Activated naive CD8-positive, alpha-beta T cell treated with anti-CD3 and anti-CD28 coated beads for 36 hours (primary cell): ENCODE measurements at places on chromosomes 3 and 15.

GRCh38 chr3:164419220-164419619 lies 659.1 kb downstream of the SI start:
- DNase-seq, result no peak

- no peak for DNase-seq
Measured at GRCh38 chr15:90883526-90883975, 753 bp upstream of the FES start.

GRCh38 chr3:128170866-128171516 lies 17.7 kb downstream of the EEFSEC start:
- DNase-seq, result no peak

- DNase-seq, result no peak
Measured at GRCh38 chr3:188108703-188109412, 45.1 kb upstream of the LPP start.

DNA sequence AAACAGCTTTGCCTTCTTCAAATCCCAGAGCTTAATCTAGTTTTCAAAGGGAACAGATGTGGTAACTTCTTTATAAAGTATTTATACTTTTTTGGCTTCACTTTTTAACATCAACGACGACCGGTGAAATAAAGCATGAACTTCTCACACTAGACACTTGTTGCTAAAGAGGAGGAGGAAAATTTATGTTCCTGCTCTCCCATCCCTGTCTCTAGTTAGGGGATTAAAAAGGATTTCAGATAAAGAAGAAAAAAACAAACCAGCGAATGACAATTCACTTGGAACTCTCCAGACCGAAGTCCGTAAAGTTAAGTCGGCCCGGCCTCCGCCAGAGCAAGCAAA lies 672 bp downstream of the NEDD4 start:
- no peak for DNase-seq

DNA sequence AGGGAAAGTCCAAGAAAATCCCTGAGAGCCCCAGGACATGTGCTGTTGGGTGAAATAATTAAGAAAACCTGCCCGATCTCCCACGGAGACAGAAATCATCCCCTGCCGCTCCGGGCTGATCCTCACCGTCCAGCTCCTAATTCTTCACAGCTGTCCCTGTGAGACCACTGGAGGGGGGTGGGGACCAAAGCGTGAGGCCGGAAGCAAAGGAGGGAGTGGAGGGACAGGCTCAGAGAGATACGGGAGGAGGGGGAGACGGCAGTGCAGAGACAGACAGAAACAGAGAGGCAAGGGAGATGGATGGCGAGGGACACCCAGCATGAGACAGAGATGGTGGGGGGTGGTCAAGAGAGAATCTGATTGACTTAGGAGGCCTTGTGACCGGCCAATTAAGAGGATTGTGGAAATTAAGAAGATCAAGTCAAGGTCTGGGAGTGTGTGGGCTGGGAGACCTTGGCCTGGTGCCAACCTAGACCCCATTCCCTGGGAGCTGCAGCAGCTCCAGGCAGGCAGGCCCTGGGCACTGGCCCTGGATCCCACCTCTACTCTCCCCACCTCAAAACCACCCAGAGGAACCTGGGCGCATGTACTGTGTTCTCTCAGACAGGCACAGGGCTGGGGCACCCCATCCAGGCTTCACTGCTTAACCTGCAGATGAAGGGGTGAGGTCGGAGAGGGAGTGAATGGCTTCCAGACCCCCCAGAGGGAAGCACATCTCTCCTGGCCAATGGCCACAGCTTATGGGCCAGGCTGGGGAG lies 113.2 kb upstream of the ALDH1A3 start:
- DNase-seq, result no peak

DNA sequence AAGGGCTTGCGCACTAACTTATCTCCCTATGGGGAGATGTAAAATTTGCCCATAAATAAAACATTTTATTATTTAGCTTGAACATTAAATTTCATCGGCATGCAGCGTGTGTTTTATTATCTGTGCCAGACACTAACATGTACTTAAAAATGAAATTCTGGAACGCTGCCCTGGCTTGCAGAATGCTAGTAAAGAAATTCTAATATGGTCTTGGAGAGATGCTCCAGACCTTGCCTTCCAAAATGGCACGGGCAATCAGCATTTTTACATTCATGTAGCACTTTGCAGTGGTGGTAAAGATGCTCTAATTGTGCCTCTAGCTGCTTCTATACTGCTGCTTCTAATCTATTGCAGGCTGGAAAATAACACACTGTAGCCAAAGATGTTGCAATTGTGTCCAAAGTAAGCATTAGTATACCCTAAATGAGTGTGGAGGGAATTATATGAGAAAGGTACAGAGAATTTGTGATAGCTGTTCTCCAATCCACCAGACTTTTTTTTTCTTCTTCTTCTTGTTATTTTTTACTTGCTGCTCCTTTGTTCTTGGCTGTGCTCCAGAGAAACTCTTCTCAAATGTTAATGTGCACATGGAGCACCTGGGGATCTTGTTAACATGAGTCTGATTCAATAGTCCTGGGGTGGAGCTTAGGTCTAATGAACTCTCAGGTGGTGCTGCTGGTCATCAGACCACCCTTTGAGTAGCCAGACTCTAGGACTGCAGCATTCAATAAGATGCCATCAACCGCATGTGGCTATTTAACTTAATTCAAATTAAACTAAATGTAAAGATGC lies 47.3 kb downstream of the CRABP1 start:
- no peak for DNase-seq

- DNase-seq, result no peak
Measured at GRCh38 chr3:127218454-127218922, 25.6 kb downstream of the PRR23E start.

DNA sequence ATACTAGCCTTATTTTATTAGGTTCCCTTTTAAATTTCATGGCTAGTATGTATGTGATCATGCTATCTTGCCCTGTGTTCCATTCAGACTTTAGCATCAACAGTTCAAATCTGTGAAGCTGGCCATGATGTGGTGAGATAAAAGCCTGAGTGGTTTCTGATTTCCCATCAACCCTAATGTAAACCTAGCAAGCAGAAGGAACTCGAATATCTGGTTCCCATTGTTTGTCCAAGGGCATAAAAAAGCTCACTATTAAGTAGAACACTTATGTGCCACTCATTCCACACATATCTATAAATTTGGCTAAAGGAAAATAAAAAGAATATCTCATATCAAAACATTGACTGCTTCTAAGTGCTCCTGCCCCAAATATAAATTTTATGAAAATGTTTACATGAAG lies 311.7 kb downstream of the CADM2 start:
- no peak for DNase-seq

DNA sequence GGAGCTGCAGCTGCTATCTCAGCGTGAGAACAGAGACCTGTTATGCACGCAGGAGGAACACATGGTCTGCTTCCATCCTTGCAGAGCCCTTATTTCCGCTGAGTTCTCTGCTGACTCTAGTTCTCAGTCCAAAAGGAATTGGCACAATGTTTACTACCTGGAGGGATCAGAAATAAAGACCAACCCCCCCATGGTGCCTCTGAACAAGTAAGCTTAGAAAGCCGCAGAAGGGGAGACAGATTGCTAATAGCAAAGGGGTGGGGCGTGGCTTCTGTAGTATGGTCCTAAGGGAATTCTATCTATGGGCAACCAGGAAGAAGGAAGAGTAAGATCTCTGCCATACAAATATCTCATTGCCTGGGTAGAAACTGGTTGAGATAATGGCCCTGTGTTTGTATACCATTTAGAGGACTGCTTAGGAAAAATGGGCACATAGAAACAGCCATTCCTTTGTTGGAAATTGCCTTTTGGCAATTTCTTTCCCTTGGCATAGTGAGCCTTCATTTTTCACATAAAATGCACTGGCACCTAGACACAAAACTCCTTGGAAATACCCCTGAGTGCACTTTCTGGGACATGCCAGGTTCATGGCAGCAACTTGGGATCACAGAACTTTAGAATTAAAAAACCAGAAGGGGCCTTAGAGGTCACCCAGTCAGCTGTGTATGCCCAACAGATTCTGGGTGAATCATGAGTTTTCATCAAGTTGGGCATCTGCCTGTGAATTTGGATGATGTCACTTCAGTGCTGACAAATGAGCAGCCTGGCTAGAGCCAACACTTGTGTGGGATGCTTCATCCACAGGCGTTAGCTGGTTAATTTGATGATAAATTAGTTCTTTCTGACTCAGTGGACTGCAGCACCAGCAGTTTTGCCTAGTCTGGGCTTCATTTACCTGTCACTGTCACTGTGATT lies 57.4 kb upstream of the STXBP5L start:
- DNase-seq, result no peak

- no peak for DNase-seq
Measured at GRCh38 chr3:10955711-10956453, 36.7 kb upstream of the SLC6A1 start.

- no peak for DNase-seq
Measured at GRCh38 chr3:95588473-95588872, 1225.9 kb upstream of the EPHA6 start.

GRCh38 chr3:112561484-112561733 lies 353 bp downstream of the ATG3 start:
- no peak for DNase-seq

GRCh38 chr15:76150513-76150912 lies 90.7 kb downstream of the TMEM266 start:
- DNase-seq, result peak; percentile 11

DNA sequence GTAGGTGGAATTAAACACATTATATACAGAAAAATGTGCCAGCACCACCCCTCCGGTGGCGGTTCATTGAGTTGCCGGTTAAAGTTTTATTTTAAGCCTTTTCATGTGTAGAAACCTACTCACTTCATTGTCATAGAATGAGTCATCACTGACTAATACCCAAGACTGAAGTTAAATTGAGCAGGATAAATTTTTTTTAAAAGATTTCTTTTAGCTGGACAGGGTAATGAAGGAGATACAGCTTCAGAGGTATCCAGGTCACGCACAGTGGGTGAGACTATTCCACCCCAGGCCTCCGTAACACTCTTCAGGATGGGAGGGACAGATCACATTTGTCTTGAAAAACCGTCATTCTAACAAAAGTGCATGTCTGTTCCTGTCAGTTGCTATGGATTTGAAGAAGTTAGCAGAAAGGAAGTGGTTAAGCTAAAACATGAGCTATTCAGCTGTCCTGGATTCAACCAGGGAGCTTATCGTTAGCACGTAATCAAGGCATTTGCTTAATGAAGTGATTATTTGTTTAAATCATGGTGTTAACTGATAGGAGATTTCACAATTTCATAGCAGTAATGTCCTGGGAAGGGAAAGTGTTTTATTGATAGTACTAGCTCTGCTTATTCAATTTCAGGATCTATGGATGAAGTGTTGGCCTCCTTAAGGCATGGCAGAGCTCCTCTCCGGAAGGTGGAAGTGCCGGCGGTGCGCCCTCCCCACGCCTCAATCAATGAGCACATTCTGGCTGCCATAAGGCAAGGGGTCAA lies 23.4 kb downstream of the WHAMM start:
- DNase-seq, result peak; percentile 41

DNA sequence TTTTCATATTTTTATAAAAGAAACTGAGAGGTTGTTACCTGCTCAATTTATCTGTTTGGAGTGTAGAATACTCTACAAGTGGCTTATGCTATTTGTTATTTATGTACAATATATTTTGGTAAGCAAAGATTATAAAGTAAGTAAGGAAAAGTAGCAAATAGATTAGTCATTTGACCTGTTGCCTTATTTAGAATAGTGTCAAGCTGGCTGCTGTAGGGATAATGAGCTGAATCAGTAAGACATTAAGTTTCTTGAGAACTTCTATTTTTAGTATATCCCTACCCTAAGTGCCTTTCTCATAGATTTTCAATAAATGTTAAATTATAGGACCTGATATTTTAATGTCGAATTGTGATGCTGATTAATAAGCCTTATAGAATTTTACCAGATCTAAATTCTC lies 37.2 kb downstream of the ECT2 start:
- no peak for DNase-seq

- no peak for DNase-seq
Measured at GRCh38 chr3:153963012-153963411, 158.2 kb upstream of the ARHGEF26 start.

DNA sequence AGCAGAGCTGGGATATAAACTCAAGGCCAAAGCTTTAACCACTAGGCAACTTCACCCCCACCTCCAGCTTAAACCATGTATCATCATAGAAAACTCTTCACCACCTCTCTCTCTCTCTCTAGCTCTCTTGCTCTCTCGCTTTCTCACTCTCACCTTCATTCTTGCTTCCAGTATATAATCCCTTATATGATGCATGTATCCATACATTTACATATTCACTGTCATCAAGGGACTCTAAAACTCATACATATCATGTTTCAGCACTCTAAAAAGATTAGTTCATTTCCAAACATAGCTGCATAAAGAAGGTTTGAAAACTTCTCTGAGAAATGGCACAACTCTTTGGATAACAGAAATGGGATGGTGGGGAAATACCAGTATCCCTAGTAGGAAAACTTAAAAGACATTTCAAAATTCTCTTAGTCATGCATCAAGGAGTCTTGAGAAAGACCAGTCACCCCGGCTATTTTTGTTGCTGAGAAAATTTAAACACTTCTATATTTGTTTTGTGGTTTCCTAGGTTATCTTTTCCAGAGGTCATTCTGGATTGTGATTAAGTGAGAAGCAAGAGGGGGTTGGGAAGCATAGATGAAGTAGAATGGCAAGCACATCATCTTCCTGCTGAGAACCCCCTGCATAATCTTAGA lies 447.8 kb upstream of the THBS1 start:
- DNase-seq, result no peak

DNA sequence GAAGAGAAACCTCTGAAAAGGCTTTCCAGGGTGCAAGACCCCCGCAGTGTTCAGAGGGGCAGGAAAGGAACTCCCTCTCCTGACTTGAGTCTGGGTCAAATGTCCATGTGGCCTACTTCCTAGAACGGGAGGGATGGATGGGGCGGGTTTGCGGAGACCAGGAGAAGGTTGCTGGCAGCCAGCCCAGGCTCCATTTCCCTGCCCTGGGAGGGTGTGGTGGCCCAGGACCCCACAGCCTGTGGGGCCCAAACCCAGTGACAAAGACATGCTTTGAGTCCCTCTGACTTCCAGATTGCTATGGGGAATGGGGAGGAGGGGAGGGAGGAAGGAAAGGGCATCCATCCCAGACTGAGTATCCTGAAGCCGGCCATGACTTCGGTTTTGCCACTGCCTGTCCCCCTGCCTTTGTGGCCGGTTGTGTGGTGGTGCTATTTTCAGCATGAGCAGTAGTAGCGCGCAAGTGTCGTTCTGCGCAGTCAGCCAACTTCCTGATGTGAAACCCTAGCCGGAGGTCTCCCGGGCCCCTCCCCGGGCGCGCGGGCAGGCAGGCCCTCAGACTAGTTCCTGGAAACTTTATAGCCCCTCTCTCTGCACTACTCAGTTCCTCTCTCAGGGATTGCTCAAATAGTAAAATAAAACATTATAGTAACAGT lies 24.4 kb downstream of the MAGEF1 start:
- DNase-seq, result no peak

GRCh38 chr3:138042043-138042442 lies 32.1 kb downstream of the CLDN18 start:
- no peak for DNase-seq
